ENCODE measurements at places on chromosomes 16 and 17.
A peak's percentile ranks its signal among the peaks of the same experiment; 100 is the strongest.

DNA sequence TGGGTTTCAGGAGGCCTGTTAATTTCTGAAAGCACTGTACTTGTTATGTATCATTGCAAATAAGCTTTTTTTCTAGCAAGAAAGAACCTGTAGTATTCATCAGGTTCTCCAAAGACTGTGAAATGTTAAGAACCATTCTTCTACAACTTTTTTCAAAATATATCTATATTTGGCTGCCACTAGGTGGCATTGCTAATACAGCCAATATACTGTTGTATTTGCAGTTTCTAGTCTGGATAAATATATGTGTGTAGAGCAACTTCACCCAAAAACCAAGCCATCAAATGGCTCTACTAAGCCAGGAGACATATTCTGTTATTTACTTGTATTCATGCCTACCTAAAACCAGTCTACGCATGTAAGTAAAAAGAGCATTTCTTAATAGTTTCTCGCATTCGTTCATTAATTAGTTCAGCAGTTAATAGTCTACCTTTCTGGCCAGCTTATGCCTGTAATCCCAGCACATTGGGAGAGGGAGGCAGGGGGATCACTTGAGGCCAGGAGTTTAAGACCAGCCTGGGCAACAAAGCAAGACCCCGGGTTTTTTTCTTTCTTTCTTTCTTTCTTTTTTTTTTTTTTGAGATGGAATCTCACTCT, 39.5 kb downstream of the VMP1 start:
- peaks cover 19% of the 10 kb centered on the region for H3K36me3 ChIP-seq
- H3K27me3 ChIP-seq = no peaks in the 10 kb centered on the region
- H3K4me1 ChIP-seq = peaks cover 14% of the 10 kb centered on the region
- peak overlapping the region; percentile 26 for H3K27ac ChIP-seq
- no peak for DNase-seq

DNA sequence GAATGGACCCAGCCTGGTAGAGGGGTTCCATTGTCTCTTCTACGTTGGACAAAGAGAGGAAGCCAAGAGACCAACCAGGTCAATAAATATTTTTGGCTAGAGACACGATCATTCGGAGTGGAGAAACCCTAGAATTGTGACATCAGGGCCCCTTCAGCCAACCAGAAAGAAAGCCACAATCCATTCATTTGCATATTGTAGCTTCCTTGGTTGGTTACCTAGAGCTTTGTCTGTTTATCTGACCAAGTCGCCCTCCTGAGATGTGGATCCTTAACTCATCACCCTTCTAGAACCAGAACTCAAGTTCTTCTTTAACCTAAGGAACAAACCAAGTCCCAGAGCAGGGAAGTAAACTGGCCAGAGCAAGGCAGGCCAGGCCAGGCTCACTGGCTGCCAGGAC, at the start of gene CCDC182:
Gene CCDC182 (minus strand): TSS at position 58 of the 400 bp plus-strand sequence. CDS start 27 bp downstream, at position 31.
- DNase-seq = no peak
- H3K4me3 ChIP-seq = no peak within 1 kb of the TSS

DNA sequence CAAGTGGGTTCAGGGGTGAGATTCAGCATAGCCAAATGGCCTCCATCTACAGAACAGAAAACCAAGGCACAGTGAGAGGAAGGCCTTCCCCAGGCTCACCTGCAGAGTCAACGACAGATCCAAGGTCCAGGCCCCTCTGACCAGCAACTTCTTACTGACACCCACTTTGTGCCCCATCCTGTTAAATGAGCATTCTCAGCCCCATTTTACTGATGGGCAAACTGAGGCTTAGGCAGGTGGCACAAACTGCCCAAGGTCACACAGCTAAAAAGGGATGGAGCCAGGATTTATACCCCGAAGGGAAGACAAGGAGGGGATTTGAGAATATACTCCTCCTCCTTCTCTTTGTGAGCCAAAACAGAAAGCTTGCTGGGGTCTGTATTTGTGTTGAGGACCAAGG, 9.3 kb downstream of the SBK1 start:
- H3K27ac ChIP-seq = no peak overlapping the region
- no peak overlapping the region for H3K4me3 ChIP-seq
- H3K4me1 ChIP-seq = peaks cover 31% of the 10 kb centered on the region
- no peak for DNase-seq

DNA sequence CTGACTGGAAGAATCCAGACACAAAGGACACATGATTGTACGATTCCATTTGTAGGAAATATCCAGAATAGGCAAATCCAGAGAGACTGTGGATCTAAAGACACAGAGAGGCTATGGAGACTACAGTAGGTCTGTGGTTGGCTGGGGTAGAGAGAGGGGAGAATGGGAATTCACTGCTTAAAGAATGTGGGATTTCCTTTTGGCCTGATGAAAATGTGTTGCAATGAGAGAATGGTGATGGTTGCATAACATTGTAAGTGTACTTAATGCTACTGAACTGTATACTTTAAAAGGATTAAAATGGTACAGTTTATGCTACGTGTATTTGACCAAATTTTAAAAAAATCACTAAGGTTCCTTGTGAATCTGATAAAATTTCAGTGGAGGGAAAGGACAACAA, 62.1 kb downstream of the GPRC5B start:
- no peak for DNase-seq
- no peaks in the 10 kb centered on the region for H3K4me1 ChIP-seq
- H3K36me3 ChIP-seq = no peaks in the 10 kb centered on the region
- no peak overlapping the region for H3K27ac ChIP-seq
- no peak overlapping the region for H3K4me3 ChIP-seq

DNA sequence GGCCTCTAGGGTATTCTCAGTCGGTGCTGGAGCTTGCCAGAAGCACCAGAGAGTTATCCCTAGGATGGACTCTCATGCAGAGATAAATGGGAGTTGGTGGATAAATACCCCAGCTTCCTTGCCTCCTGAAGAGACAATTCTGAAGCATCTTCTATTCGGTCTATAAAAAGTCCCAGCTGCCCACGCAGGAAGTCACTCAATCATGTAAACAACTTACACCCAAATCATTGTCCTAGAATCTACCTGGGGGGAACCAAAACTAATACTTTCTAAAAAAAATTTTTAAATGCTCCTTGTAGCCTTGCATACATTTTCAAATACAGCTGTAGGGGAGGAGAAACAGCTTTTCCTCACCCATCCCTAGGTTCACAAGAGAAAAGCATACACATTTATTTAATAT, 66.6 kb upstream of the ELAC2 start:
- DNase-seq = no peak
- peaks cover 3% of the 10 kb centered on the region for H3K4me1 ChIP-seq
- H3K27me3 ChIP-seq = no peaks in the 10 kb centered on the region
- no peaks in the 10 kb centered on the region for H3K36me3 ChIP-seq
- no peak overlapping the region for H3K27ac ChIP-seq
- H3K4me3 ChIP-seq = no peak overlapping the region

DNA sequence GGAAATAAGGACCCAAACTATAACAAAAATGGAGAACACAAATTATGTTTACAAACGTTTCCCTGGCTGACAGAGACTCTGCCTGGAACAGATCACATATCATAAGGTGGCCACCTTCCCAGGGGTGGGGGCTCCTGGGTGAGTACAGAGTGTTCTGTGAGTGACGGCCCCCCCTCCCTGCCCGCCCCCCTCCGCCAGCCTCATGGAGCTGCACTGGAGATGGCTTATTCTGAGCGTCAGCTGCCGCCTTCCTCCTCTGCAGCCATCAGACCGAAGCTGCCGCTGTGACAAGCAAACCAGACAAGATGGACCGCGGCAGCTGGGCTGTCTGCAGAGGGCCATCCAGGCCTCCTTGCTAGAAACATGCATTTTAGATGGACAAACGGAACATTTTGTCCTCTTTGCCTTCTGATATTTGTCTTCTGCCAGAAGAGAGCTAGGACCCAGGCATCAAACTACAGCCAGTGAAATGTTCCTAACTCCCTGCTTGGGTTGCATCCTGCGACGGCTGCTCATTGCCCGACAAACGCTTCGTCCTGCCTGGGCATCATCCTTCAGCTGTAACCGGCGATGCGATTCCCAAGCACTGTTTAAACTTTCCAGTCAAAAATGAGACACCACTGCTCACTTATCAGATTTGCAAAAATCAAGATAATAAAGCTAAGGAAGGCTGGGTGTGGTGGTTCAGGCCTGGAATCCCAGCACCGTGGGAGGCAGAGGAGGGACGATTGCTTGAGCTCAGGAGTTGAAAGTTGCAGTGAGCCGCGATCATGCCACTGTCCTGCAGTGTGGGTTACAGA, 15.3 kb upstream of the RPTOR start:
- H3K4me3 ChIP-seq = no peak overlapping the region
- H3K4me1 ChIP-seq = no peaks in the 10 kb centered on the region
- no peaks in the 10 kb centered on the region for H3K36me3 ChIP-seq
- DNase-seq = no peak
- H3K27me3 ChIP-seq = peaks cover 22% of the 10 kb centered on the region

GRCh38 chr17:10735251-10735650, 5.4 kb upstream of the TMEM220 start:
- H3K27ac ChIP-seq = no peak overlapping the region
- DNase-seq = no peak
- peaks cover 14% of the 10 kb centered on the region for H3K4me1 ChIP-seq
- no peaks in the 10 kb centered on the region for H3K36me3 ChIP-seq
- H3K4me3 ChIP-seq = no peak overlapping the region

DNA sequence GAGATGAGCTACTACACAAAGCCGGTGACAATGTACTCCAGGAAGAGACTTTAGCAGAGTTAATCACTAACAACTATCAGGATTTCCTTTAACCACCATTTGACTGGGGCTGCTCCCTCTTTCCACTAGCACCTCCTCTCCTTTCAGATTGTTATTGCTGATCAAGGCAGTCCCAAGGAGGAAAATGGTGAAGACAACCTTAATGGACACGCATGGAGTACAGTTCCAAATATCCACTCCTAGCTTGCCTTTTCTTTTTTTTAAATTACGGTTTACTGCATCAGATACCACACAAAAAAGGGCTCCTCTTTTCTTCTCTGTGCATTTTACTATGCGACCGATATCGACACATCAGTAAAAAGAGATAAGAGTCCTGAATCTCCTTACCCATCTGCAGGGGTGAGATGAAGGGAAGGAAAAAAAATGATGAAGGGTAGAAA, 30.9 kb downstream of the FAM222B start:
- H3K27me3 ChIP-seq = no peaks in the 10 kb centered on the region
- peak overlapping the region; percentile 86 for H3K4me3 ChIP-seq
- peaks cover 56% of the 10 kb centered on the region for H3K4me1 ChIP-seq
- H3K27ac ChIP-seq = peak overlapping the region; percentile 91

DNA sequence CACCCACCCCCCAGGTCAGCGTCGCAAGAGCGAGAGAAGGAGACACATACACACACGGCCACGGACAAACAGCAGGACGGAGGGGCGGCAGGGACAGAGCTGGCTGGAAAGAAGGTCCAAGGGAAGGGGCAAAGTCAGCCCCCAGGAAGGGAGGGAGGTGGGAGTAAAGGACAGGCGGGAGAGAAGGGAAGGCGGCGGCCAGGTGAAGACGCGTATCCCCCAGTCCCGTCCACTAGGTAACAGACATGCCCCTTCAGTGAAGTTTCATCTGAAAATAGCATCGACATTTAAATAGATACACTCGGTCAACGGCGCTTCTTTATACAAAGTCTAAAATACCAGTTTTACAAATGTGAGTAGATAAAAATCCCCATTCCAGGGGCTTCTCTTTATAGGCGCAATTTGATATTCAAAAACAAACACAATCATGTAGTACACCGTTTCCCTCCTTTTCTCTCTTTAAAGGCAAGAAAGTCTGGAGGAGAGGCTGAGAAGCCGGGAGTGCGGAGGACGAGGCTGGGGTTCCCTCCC, 4.5 kb downstream of the CBX8 start:
- H3K27me3 ChIP-seq = peaks cover 45% of the 10 kb centered on the region
- no peak for DNase-seq
- H3K27ac ChIP-seq = no peak overlapping the region
- H3K36me3 ChIP-seq = no peaks in the 10 kb centered on the region

GRCh38 chr17:42855048-42855596, 4.1 kb downstream of the AOC3 start:
- no peak for DNase-seq
- H3K27me3 ChIP-seq = peaks cover 4% of the 10 kb centered on the region
- no peak overlapping the region for H3K27ac ChIP-seq
- H3K36me3 ChIP-seq = no peaks in the 10 kb centered on the region
- peaks cover 2% of the 10 kb centered on the region for H3K4me1 ChIP-seq

- H3K4me3 ChIP-seq = no peak overlapping the region
- no peaks in the 10 kb centered on the region for H3K36me3 ChIP-seq
- peaks cover 7% of the 10 kb centered on the region for H3K4me1 ChIP-seq
- peak; percentile 68 for DNase-seq
Observed at GRCh38 chr17:82350182-82351030, 8.6 kb upstream of the TEX19 start.

GRCh38 chr17:73630965-73631595, 13.2 kb downstream of the SDK2 start:
- no peak for DNase-seq
- H3K36me3 ChIP-seq = no peaks in the 10 kb centered on the region
- peaks cover 3% of the 10 kb centered on the region for H3K4me1 ChIP-seq

GRCh38 chr16:84059946-84060901, 17.6 kb upstream of the SLC38A8 start:
- peaks cover 2% of the 10 kb centered on the region for H3K4me1 ChIP-seq
- DNase-seq = no peak
- no peak overlapping the region for H3K4me3 ChIP-seq
- H3K36me3 ChIP-seq = peaks cover 34% of the 10 kb centered on the region
- H3K27me3 ChIP-seq = no peaks in the 10 kb centered on the region
- H3K27ac ChIP-seq = no peak overlapping the region

DNA sequence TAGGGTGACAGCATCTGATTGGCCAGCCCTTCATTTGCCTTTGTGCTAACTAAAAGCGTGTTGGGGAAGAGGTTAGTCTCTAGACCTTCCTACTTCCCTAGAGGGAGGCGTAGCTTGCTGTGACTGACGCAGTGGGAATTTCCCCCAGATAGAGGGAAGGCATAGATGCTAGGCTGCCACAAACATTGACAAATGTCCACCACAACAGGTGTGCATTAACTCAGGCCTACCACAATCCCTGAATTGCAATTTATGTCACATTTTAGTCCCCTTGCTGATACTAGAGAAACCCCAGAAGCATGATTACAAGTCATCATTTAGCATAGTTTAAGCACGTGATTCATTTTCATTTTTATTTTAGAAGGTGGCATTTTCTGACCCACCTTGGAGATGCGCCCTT, 76.3 kb upstream of the WSB1 start:
- no peak for DNase-seq
- no peak overlapping the region for H3K4me3 ChIP-seq
- H3K4me1 ChIP-seq = peaks cover 17% of the 10 kb centered on the region
- no peaks in the 10 kb centered on the region for H3K27me3 ChIP-seq
- no peaks in the 10 kb centered on the region for H3K36me3 ChIP-seq

GRCh38 chr17:77778636-77779489, 179.6 kb upstream of the TNRC6C start:
- no peak overlapping the region for H3K27ac ChIP-seq
- no peaks in the 10 kb centered on the region for H3K36me3 ChIP-seq

- H3K36me3 ChIP-seq = no peaks in the 10 kb centered on the region
- H3K4me1 ChIP-seq = peaks cover 8% of the 10 kb centered on the region
- DNase-seq = no peak
- no peaks in the 10 kb centered on the region for H3K27me3 ChIP-seq
- no peak overlapping the region for H3K27ac ChIP-seq
Observed at GRCh38 chr17:51046514-51047384, 73.9 kb downstream of the SPAG9 start.
